Stimulated activated CD4-positive, alpha-beta T cell treated with anti-CD3 and anti-CD28 coated beads, Interleukin-15, amount 100 ng/mL, for 48 hours (primary cell): ENCODE measurements at places on chromosomes 16 and 17.

DNA sequence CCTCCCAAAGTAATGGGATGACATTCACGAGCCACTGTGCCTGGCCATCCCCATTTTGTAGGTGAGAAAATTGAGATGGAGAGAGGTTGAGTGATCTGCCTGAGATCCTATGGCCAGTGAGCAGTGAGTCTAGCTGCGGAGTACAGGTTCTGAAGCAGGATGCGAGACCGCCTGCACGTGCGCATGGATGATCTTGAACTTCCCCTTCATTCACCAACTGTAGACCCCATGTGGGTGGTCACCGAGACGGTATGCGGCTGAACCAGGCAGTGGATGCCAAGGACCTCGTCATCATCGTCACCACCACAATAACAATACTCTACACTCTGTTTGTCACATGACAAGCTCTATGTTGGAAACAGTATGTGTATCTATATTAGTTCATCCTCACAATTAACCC lies 6.2 kb upstream of the SPNS3 start:
- DNase-seq = no peak

DNA sequence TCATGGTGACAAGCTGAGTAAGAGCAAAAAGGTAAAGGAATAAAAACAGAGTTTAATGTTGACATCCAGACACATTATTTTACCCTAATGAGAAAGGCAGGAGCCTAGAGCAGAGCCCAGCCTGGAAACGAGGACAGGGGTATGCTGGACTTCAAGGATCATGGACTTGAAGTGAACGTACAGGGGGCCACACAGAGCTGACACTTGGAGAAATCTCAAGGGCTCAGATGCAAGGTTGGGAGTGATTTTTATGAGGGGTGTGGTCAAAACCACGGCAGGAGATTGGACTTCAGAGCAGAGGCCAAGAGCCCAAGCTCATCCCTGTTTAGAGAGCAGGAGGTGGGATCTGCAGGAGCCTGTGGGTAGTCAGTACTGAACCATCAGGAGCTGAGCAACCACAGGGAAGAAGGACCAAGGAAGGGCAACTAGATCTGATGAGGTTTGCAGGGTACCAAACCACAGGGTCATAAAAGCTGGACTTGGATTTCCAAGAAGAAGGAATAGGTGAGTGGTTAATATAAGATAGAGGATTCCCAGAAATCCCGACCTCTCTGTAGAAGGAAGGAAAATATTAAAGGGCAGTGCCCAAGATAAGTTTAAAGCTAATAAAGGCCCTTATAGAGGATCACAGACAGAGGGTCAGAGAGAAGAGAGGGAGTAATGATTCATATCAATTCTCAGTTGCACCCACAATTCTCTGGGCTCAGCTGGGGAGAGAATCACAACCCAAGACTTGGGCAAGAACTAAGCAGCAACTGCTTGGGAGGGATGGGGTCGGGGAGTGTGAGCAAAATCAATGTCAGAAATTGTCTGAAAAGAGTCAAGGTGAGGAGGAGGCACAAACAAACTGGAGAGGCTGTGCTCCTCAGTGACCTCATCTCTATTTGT lies 331.7 kb downstream of the SOX9 start:
- DNase-seq = no peak

DNA sequence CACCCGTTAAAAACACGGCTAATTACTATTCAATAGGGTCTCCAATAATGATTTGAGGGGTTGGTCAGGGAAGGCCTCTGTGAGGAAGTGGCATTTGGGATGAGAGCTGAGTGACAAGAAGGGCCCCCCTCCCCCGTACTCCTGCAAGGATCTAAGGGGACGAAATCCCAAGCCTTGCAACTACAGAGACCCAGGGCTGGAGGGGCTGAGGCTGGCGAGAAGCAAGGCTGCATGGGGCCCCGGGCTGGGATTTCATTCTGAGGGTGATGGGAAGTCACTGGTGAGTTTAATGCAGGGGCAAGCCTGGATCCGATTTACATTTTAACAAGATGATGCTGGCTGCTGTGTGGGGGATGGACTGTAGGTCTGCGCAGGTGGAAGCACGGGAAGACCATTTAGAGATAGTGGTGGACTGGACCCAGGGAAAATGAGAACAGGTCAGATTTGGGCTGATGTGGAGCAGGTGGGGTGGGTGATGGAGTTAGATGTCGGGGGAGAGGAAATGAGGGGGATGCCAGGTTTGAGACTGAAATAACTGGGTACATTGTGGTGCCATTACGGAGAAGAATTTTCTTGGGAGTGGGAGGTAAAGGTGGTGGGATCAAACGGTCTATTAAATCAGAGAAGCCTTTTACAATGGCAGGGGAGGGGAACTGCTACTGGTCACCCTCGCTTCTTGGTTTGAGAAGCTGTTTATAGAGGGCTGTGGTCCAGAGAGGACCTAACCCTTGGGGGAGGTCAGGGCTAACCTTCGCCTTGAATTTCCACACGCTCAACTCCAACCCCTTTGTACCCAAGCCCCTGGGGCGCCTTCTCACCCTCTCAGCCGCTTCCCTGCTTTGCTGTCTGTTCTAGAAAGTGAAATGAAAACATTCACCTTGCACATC lies 932 bp upstream of the MYBBP1A start:
- no peak for DNase-seq

GRCh38 chr16:3243882-3244281 lies 8.9 kb upstream of the ZNF200 start:
- no peak for DNase-seq

GRCh38 chr16:76796416-76796815 lies 394.6 kb upstream of the MON1B start:
- DNase-seq = no peak

DNA sequence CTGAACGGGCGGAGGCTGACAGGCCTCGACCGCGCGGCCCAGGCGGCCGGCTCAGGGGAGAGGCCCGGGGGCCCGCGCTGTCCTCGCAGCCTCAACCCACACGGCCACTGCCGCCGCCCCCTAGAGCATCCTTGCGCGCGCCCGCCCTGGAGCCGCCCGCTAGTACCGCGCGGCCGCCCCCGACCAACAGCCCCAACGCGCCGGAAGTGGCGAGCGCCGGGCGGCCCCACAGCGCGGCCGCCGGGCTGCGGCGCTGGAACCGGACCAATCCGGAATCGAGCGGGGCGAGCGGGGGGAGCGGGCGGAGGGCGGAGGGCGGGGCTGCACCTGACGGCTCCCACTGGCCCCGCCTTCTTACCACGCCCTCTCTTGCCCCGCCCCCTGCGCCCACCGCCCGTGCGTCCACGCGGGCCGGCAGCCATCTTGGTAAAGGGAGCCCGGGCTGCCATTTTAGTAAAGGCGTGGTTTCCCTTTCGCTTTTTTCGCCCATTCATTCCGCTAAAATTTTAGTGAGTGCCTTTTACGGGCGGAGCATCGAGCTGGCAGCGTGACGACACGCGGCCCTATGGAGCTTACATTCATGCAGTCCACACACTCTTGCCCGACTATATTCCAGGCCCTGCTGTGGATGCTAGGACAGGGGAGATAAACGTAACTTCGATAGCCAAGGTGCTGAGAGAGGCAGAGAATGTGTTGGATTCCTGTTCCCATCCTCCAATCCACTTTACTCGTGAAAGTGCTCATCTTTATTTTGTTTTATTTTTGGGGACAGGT lies at the start of gene XPO6:
Gene XPO6, minus strand, starts transcription at position 208 of the 774 bp plus-strand sequence. CDS start 597 bp downstream, outside the sequence.
- peak; percentile 99 for DNase-seq

DNA sequence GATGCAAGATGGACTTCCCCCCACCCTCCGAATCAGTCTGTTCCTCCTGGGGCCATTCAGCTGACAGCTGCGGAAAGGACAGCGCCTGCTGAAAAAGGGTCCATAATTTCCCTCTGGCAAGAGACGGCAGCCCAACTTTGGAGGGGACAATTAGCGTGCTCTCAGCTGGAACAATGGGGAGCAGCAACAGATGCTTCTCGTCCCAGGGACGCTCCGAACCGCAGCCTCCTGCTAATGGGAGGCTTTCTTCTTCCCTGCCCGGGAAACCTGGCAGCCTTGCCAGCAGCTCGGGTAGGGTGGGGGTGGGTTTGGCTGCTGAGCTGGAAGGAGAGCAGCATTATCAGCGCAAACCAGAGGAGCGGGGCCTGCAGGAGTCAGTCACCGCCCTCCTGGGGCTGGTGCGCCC lies 500.0 kb upstream of the SALL1 start:
- no peak for DNase-seq

- DNase-seq = no peak
These were observed 389.1 kb upstream of the DYNLRB2 start for GRCh38 chr16:80151722-80152111.

DNA sequence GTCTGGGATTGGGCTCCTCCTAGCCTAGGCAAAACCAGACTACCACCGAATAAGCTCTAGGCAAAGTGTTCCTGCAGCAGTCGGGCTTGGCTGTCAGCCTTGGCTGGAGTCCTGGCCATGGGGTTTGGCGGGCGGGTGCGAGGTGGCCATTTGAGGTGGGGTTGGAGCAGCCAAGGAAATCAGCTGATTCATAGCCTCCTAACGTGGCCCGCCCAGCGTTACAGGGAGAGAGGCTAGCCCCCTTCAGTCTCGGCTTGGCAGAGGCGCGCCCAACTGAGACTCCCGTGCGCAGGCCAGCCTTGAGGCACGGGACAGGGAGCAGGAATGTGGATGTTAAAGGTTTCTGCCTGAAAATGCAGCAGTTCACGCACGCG lies 1.9 kb downstream of the PMP22 start:
- DNase-seq = no peak
